Mucosa of descending colon (tissue), 3 donors: ENCODE measurements at places on chromosomes 3 and 15. TPM values are rescaled to one million over a fixed set of nuclear protein-coding genes. Genes with fewer than 3 reads are reported as not detected.

DNA sequence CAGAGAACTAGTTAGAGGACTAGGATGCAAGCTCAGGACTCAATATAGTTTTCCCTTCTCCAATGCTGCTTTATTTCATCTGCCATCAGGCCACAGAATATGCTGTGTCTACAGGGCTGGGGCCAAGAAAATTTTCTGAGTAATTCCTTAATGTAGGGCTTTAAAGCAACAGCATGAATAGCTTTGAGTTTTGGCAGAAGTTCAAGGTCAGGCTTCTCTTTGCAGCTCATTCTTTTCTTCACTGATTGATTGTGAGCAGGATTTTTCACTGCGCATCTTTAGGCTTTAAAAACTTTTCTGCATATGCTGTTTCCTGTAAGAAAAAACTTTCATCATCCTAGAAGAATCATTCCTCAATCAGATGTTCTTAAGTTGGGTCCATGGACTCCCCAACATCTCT is 4.6 kb downstream of the TMEM108 start:
- DNase-seq, result no peak

DNA sequence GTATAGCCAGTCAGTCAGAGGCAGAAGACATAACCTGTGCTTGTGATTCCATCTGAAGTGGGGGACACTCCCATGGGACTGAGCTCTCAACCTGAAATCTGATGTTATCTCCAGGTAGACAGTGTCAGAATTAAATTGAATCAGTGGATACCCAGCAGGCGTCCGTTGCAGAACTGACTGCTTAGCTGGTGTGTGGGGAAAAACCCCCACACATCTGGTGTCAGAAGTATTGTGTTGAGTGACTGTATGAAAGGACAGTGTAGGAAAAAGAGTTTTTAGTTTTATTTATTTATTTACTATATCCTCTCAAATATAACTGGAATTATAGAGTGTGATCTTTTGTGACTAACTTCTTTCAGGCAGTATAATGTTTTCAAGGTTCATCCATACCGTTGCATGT is 10.4 kb downstream of the KPNA4 start:
- DNase-seq, result no peak

- DNase-seq, result no peak
These were observed 58.8 kb downstream of the TUBGCP4 start for GRCh38 chr15:43429687-43430086.

CPNE9 gene
- not detected for total RNA-seq

GRCh38 chr3:180180795-180181194 is 144.1 kb upstream of the PEX5L start:
- DNase-seq, result no peak

GRCh38 chr15:60179786-60180391 is 175.8 kb downstream of the FOXB1 start:
- DNase-seq, result peak; percentile 66

GOLGA8T gene
- total RNA-seq, result not detected

- peak; percentile 27 for DNase-seq
These were observed 821 bp downstream of the LINS1 start for GRCh38 chr15:100601163-100601562.

DNA sequence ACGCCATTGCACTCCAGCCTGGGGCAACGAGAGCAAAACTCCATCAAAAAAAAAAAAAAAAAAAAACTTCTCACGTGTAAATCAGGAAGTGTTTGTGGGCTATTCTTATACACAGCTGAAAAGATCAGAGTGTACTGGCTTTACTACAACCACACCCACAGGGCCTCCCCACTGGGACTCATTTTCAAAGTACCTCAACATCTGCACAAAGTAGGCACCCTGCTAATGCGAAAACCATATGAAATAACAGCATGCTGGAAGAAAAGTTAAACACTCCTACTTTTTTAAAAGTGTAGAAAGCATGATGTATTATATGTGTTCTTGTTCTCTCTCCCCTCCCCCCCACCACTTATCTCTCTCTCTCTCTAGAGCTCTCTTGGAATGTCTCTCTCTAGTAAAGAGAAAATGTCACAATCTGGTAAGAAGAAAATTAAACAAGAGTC is 11.1 kb downstream of the UACA start:
- peak; percentile 35 for DNase-seq

DNA sequence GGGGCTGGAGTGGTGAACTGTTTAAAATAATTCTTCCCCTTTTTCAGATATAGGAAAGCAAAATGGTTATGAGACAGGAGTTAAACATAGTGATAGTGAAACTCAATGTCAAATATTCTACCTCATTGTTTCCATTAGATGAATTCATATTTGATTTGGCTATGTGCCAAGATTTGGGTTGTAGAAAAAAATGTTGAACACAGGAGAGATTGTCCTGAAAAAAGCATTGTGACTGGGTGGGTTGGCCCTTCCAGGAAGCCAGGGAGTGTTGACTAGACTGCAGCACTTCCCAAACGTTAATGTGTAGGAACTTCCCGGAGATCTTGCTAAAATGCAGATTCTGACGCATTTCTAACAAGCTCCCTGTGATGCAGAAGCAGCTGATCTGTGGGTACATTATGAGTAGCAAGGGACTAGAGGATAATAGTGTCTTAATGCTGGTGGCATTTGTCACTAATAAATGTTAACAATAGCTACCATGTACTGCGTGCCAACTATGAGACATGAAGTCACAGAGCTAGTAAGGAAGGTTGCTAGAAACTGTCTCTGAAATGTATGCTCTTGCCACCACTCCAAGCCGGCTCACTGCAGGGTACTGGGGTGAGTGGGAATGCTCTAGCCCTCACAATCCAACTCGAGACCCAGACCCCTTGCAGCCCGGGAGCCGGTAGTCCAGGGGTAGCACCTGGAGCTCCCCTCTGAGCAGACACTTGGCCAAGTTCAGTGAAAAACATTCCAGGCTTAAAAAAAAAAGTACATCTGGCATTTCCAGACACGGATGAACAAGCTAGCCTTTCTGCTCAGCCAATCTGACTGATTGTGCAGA is 120.6 kb downstream of the CD47 start:
- no peak for DNase-seq

DNA sequence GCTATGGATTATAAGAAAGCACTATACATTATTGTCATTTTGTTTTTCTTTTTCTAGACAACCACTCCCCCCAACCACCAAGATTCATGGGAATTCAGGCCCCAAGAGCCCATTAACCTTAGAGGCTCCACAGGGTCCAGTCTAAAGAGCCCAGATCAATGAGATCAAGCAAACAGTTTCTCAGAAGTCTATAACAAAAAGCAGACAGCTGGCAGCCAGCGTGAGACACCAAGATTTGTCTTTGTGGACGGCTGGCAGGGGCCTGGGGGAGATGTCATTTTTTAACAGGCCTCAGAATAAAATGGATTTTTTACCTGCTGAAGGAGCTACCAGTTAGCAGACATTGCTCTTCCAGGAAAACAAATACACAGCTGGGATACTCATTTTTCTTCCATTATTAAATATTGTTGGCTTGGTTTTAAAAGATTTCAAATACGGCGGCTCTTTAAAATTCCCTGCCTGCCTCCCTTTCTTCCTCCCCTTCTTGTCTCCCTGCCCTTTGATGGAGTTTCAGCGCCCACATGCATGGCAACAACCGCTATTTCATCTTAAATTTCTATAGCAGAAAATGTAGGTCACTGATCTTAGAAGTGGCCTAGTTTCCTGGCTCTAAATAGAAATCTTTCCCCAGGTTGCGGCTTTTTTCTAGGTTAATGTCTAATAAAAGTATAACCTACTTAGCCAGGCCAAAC is 130.6 kb downstream of the FAM174B start:
- DNase-seq, result no peak

DNA sequence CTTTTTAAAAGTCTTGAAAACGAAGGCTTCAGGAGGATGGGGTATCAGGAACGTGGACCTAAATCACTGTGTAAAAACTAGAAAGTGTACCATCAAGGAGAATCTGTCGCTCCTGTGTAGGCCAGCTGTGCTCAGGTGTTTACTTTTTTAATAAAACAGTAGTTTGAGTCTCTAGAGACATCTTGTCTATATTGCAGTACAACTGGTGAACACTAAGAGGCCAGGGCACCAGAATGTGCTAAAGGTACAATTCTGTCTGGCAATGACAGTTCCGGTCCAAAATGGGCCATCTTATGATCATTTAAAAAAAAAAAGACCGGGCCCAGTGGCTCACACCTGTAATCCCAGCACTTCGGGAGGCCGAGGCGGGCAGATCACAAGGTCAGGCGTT is 61.8 kb upstream of the MCF2L2 start:
- no peak for DNase-seq

MYH15 gene
- 0.28 TPM for total RNA-seq

PLSCR2 gene
- 2.8 TPM for total RNA-seq

DNA sequence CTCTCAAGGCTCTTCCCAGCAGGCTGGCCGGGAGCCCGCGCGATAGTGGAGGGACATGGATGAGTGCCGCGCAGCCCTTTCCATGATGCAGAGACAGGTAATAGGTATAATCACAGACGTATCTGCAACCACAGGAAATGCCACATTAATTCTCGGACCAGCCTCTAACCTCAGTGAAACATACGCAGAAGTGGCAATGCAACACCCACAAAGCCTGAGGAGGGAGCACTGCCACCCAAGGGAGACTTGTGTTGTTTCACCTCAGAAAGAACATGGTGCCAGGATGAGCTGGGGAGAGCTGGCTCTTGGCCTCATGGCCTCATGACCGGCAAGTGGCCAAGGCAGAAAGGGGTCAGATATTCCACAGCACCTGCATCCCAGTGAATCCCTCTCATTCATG is 39.0 kb downstream of the PGPEP1L start:
- DNase-seq, result no peak

GRCh38 chr3:14246414-14246813 is 67.8 kb downstream of the LSM3 start:
- no peak for DNase-seq

FAN1 gene
- total RNA-seq, result 27.5 TPM

DNA sequence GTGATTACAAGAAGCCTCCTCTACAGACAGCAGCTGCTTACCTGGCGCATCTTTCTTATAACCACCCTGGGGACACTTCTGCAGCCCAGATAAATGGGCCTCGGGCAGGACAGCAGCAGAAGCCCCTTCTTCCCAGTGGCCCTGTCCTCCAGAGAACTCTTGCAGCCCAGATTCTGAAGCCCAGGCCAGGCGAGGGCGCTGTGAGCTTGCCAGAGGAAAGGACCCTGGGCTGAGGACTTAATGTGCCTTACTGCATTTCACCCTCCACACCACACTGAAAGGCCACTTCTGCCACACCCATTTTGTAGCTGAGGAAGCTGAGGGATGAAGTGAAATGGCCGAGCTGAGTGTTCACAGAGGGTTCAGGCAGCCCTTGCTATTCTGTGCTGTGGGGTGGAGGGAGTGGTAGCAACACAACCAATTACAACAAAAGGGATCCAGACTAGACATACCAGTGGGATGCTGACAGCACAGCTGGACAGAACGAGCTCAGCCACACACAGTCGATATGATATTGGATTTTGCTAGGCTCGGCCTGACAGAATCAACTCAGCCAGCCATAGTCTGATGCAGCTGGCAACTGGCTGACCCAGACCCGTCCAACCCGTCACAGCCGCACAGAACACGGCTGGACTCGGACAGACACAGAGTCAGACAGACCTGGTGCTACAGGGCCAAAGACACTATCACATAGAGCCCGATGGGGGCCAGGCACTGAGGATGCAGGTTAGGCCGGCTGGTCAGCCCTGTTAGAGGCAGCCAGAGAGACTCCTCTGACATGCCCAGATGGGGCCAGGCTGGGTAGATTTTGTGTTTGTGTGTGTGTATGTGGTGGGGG is 7.3 kb downstream of the ACOX2 start:
- DNase-seq, result peak; percentile 35

PARP14 gene
- total RNA-seq, result 34.7 TPM

DNA sequence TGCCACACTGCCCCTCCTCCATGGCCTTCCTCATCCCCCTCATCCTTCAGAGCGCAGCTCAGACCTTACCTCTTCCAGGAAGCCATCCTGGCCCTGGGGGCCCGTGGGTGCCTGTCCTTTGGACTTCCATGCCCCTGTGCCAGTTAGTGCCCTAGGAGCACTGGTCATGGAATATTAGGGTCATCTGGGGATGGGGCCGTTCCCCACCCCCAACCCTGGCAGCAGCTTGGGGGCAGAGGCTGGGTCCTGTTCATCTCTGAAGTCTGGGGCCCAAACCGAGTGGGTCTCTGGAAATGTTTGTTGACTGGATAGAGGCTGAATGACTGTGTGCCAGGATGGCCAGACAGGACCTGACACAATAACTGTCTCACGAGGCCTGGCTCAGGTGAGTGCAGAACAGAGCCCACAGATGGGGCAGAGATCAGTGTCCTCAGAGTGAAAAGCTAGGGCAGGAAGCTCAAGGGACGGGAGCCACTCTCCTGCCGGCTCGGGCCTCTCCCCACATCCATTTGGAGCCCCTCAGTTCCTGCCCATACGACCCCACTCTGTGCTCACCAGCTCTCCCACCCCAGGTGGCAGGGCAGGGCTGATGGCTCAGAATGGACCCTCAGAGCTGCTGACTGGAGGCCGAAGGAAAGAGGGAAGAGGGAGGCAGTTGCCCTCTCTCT is 62.5 kb downstream of the TLE3 start:
- no peak for DNase-seq

GABRA5 gene
- not detected for total RNA-seq

CCR2 gene
- total RNA-seq, result 1.2 TPM

DNA sequence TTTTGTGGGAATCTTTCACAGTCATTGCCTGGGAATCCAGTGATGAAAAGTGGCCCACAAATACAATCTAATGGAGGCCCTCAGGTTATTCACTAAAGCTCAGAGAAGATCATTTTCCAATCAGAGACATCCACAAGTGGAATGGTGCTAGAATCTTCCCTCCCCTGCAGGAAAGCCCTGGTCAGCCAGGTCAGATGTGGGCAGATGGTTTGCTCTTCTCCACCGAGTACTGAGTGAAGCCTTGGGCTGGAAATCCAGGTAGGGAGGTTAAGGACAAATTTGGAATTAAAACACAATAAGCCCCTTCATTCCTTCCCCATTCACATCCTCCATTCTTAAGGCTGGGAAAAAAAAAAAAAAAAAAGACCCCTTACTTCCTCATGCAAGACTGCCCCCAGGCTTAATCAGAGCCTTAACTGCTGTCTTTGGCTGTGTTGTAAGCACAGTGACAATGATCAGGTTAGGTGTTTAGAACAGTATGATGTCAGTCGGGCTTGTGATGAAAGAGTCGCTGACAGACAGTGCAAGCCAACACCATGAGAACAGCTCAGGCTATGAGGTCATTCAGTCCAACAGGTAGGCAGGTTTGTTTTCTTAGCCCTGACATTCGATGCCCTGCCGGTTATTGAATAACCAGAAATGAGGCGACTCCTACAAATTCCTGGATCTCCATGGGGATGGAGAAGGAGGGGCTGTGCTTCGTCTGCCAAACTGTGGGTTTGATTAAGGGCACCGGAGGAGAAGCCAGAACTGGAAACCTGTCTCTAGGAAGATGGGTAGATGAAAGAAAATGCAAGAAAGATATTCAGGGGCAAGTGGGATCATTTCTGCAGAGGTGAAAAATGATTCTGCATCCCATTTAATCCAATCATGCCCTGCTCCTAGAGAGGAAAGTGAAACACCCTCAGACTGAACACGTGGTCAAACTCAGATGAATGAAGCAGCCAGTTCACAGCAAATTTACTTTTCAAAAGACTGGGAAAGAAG is 23.5 kb upstream of the HES1 start:
- no peak for DNase-seq

- no peak for DNase-seq
These were observed 67.7 kb downstream of the EXOG start for GRCh38 chr3:38563886-38564270.

- DNase-seq, result no peak
These were observed 522.5 kb upstream of the AGTR1 start for GRCh38 chr3:148175214-148175613.

ITIH1 gene
- total RNA-seq, result not detected

LSAMP gene
- 0.78 TPM for total RNA-seq

ALDH1L1 gene
- 27.4 TPM for total RNA-seq

GRCh38 chr15:65653801-65654521 is 32.2 kb downstream of the SLC24A1 start:
- no peak for DNase-seq

- no peak for DNase-seq
These were observed 90.0 kb downstream of the APBA2 start for GRCh38 chr15:28975766-28976179.
